ENCODE measurements at places on chromosomes 3 and 15.

DNA sequence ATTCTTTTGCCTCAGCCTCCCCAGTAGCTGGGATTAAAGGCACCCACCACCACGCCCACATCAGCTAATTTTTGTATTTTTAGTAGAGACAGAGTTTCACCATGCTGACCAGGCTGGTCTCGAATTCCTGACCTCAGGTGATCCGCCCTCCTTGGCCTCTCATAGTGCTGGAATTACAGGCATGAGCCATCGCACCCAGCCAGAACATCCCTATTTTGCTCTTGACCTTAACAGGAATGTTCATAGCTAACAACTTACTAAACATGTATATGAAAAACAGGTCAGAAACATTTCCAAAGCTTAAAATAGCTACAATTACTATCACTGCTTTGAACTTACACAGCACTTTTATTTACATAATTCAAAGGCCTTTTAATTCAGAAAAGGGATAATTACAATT lies 33.7 kb downstream of the UQCC5 start:
- no peak for DNase-seq

DNA sequence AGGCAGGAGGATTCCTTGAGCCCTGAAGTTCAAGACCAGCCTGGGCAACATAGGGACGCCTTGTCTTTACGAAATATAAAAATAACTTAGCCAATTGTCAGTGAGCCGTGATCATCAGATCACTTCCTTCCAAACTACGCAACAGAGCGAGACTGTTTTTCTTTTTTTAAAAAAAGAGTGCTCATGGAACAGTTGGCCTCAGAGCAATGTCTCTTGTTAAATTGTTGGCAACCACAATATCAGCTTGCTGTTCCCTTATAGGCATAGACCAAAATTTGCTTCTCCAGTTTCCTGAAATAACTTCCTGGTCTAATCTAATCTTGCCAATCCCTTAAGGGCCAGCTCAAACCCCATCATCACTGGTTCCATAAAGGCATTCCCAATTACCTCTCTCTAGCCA lies 93.3 kb upstream of the SLC4A7 start:
- DNase-seq, result no peak

- DNase-seq, result no peak
Observed at GRCh38 chr3:3573341-3573740, 225.9 kb upstream of the LRRN1 start.

GRCh38 chr3:171860830-171861535 lies 17.8 kb downstream of the TMEM212 start:
- peak; percentile 71 for DNase-seq

DNA sequence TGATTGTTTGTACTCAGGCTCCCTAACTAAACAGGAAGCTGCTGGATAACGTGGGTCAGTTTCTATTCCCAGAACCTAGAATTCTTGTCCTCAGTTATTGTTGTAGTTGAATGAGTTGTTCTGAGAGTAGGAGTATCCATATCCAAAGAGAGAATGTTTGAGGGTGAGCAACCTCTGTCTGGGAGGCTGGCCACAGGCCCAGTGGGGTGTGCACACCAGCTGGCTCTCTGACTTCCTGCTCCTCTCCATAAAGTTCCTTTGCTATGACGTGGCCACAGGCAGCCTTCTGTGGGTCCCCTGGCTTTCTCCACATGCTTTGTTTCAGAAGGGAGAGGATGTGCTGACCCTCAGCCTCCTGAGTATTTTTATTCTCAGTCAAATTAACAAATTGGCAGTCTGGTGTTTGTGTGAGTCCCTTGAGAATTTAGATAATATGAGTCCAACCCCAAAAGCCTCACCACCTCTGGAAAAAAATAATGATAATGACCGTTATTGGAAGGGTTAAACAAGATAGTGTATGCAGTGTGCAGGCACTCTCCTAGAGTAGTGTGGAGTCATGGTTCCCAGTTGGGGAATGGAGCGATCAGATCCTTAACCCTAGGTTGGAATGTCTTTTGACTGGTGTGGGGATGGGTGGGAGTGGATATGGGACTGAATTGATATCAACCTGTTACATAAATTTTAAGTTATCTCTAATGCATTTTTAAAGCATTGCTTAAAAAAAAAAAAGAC lies 47.6 kb upstream of the MED12L start:
- DNase-seq, result peak; percentile 90

DNA sequence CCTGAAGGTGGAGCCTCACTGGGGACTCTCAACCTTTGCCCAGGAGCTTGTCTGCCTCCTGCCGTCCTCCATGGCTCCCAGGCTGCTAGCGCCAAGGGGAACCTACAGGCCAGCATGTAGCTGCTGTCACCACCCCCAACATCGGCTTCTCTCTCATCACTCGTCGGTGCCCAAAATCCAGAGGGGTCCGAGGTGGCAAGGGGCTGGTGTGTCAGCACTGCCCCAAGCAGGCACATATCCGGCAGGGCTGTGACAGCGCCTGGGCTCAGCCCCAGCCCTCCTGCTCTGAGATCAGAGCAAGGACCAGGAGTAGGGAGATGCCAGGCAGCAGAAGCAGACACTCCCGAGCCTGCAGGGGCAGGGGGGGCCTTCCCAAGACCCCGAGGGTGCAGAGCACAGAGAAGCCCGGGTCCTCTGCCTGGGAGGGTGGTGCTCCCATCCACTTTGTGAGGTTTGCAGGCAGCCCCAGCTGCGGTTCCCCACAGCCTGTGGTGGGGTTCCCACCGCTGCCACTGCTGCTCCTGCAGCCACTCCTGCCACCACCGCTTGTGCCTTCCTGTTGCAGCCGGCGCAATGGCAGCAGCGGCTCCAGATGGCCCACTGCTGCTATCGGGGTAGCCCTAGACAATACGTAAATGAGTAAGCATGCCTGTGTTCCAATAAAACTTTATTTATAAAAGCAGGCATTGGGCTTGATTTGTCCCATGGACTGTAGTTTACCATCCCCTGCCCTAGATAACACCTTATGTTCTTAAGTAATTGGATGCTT lies 451.0 kb downstream of the EPHA6 start:
- no peak for DNase-seq

DNA sequence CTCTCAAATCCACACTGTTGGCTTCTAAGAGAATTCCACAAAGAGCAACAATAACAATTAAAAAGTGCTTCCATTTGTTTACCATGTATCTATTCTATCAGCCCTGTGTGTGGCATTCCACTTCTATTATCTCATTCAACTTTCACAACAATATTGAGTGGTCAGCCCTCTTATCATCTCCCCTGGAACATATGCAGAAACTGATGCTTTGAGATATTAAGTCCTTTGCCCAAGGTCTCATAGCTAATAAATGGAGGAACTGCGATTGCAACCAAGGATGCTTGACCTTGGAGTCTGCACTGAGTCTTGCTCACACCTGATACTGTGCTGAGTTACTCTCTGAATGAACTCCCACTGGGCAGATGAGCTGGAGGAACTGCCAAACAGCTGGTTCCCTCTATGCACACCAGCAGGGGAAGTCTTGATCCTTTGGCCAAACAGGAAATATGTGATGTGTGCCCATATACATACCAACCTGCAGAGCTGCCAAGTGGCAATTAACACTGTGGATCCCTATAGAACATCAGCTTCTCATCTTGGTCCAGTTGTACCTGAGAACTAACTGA lies 144.7 kb upstream of the WNT5A start:
- DNase-seq, result no peak

DNA sequence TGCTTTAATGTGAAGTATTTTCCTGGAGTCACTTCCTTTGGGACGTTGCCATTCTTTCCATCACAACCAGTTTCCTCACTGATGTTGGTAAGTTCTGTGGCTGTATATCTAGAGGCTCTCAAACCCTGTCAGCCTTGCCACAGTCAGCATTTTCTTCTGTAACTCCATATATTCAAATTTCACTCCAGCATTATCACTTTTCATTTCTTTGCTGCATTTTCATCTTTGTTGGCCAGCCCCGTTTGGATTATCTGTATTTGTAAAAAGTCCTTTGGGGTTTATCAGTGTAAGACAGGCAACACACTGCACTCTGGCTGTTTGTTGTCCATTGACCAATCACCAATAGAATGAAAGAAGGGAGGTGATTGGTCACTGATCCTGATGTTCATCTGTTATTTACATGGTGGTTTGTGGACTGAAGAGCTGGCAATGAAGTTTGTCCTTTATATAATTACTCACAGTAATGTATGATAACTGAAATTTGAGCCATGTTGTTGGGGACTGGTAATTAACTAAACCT lies 20.3 kb downstream of the GMPS start:
- no peak for DNase-seq

GRCh38 chr3:51773529-51774056 lies 5.4 kb downstream of the IQCF6 start:
- no peak for DNase-seq

- DNase-seq, result no peak
Observed at GRCh38 chr3:162769564-162769963, 1273.0 kb downstream of the OTOL1 start.

- no peak for DNase-seq
Observed at GRCh38 chr3:170670504-170670903, 84.6 kb upstream of the SLC7A14 start.

DNA sequence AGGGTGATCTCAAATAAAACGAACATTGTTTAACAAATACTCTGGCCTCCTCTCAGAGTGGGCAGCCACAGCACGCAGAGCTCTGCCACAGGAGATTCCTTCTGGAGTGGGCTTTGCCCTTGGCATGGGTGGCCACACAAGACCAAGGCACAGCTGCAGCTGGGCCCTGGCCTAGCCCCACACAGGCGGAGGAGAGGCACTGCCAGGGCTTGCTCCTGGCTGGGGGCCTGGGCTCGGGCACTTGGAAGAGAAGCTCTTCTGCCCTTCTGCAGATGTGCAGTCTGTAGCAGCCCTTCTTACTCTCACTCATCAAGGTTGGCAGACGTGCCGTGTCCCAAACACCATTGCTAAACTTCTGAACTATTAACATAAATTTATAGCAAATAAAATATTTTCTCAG lies 67.2 kb downstream of the CRTC3 start:
- DNase-seq, result no peak

- DNase-seq, result no peak
Observed at GRCh38 chr3:101512396-101512645, 691 bp downstream of the SENP7 start.

DNA sequence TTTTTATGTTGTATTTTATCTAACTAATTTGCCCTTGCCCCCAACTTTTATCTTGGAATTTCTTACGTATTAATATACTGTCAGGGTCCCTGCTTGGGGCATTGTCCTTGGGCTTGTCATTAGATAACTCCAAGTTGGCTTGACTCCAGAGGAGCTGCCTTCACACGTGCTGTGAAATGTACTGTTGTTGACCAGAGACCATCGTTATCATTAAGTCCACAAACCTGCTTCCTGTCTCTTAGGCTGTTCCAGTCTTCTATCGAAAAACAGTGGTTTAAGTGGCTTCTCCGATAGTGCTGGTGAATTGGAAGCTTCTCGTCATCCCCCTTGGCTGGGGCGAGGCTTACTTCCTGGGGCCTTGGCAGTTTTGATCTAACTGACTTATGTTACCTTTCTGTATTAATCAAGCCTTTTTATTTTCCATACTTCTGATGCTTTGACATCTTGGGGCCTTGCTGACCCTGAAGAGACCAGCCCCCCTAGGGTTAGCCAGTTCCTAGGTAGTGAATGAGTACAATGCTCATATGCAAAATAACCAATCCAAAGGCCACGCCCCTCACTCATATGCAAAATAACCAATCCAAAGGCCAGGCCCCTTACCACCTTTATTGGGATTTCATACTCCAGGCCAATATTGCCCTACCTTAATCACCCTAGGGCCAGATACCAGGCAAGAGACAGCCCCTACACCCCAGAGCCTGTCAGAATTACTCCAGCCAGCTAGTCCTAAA lies 164.5 kb downstream of the IGF1R start:
- no peak for DNase-seq

- no peak for DNase-seq
Observed at GRCh38 chr3:26449996-26450395, 172.6 kb upstream of the LRRC3B start.

DNA sequence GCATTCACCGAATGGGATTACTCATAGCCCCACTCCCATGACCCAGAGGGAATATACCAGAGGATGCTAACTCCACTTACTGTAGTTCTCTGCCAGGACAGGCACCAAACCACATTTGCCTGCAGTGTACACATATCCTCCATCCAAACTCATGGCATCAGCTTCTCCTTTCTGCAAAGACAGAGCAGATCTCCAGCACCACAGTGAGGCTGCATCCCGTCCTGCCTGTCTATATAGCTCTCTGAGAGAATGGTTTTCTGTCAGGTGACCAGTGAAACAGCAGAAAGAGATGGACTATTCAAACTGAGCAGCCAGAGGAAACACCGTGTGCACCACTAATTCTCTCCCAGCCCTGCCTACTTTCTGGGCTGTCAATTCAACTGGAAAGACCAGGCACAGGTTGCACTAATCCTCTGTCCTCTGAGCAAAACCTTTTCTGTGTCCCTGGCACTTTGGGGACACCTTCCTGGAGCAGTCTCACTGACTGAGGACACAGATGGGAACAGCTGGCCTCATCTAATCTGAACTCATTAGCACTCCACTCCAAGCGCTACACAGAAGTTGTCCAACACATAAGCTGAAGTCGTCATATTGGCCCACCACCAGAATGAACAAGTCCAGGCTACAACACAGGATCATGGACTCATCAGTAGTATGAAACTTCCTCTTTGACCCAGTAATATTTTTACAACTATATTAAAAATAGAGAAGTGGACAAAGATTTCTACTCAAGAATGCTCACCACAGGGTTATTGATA lies 17.3 kb downstream of the LTF start:
- no peak for DNase-seq

DNA sequence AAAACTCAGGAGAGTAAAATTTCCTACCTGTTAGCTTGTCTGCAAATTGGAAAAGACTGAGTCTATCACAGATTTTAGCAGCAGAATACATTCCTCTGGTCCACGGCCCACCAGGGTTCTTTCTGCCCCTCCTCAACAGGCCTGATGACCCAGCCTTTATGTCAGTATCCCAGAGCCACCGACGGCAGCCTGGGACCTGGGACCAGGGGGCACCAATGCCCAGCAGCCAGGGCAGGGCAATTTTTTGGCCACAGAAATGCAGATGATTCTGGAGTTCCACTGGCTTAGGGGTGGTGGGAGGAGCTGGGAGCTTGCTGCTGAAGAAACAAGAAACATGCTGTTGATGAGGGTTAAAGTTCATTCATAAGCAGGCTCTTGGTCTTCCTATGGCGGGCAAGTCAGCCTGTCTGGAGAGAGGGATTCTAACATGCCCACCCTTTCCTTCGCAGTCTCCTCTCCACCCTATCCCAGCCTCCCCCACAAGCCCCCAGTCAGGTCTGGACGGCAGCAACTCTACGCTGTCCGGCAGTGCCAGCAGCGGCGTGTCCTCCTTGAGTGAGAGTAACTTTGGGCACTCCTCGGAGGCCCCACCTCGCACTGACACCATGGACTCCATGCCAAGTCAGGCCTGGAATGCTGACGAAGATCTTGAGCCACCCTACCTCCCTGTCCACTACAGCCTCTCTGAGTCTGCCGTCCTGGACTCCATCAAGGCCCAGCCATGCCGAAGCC lies 4.3 kb upstream of the MANF start:
- DNase-seq, result no peak

GRCh38 chr3:133197619-133198018 lies 159.4 kb downstream of the TMEM108 start:
- no peak for DNase-seq

DNA sequence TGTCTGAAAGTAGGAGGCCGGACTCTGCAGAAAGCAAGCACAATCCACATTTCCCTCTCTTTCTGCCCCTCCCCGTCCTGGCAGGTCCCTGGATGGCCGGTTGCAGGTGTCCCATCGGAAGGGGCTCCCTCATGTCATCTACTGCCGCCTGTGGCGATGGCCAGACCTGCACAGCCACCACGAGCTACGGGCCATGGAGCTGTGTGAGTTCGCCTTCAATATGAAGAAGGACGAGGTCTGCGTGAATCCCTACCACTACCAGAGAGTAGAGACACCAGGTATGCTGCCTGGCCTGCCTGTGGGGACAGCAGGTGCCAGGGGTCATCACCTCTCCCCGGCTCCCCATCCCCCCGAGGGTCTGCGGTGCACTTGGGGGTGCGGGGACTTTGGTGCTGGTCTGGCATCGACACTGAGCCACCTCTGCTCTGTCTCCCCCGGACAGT lies 89.6 kb downstream of the AAGAB start:
- no peak for DNase-seq
